Stomach (tissue), 19 donors: ENCODE measurements at places on chromosomes 11 and 22. TPM values are rescaled to one million over a fixed set of nuclear protein-coding genes. Genes with fewer than 3 reads are reported as not detected.
A peak's percentile ranks its signal among the peaks of the same experiment; 100 is the strongest.

GRCh38 chr11:75893251-75893650 is 78.2 kb downstream of the UVRAG start:
- no peak for DNase-seq

DNA sequence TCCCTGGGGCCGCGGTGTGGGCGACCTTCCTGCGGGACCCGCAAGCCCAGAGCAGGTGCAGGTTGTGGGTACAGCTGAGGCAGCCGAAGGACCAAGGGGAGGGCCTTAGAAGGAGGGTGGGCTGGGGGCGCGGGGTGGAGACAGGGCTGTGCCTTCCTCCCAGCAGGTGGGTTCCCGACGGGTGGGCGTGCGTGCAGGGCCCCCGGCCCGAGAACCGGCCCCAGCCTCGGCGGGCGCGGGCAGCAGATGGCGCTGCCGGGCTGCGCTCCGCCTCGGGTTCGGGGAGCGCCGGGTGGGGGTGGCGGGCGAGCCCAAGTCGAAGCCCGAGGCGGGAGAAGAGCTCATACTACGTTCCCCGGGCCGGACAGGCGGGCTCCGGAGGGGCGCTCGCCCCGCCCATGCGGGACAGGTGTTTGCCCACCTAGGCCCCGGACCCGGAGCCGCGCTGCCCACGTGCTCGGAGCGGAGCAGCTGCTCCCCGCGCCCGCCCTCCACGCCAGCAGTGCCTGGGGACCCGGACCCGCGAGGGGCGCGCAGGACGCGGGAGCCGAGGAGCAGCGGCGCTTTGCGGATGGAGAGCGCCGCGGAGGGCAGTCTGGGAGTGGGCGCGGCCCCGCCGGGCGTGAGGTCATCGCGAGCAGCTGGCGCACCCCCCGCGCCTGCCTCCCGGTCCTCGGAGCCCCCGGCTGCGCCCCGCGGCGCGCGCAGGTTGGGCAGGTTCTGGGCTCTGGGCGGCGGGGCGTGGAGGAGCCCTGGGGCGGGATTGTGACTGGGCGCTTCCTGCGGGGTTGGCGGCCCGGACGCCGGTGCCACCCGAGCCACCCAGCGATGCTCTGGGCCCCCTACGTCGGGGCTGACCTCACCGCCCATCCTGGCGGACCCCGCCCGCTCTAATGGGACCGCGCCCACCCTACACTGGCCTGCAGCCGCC is 25.3 kb downstream of the DUSP8 start:
- peak; percentile 91 for DNase-seq

- DNase-seq, result no peak
Observed at GRCh38 chr11:117407016-117407415, 79.4 kb downstream of the CEP164 start.

- DNase-seq, result peak; percentile 28
Observed at GRCh38 chr11:34840736-34841386, 75.3 kb downstream of the APIP start.

Gene C22orf31
- not detected for total RNA-seq

DNA sequence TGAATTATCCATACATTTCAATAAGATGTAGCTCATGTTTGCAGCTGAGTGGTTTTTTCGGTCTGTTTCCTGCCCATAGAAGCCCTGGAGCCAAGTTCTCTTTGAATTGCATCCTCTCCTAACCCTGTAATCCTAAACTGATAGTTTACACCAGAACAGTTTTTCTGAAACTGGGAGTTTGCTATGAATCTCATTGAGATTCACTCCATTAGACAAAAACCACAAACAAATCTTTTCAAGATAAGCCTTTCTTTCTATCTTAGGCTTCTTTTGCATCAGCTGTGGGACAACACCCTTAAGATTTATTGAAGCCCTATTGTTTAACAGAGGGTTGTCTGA is 324.8 kb downstream of the DYNC2H1 start:
- DNase-seq, result no peak

Gene APOL5
- total RNA-seq, result not detected

- no peak for DNase-seq
Observed at GRCh38 chr22:26816726-26817125, 159.3 kb downstream of the MIAT start.

Gene SAA1
- 2.7 TPM for total RNA-seq

DNA sequence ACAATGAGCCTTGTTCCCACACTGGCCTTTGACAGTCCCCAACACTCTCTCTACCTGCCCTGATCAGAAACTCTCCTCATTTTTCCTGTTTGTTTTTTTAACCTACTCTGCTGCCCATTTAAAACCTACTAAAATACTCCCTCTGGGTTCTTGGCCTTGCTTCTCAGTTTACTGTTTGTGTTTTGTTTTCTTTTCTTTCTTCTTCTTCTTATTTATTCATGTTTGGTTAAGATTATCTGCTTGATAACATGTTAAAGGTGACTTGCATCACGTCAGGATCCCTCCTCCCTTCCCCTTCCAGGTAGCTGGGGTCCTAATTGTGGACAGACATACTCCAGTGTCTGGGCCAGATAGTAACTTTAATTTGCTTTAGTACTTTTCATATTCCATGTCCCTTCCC is 95.0 kb upstream of the KCNA4 start:
- DNase-seq, result no peak

Gene MS4A1
- total RNA-seq, result 0.89 TPM

Gene TRIM49C
- total RNA-seq, result not detected

Gene RGL4
- not detected for total RNA-seq

DNA sequence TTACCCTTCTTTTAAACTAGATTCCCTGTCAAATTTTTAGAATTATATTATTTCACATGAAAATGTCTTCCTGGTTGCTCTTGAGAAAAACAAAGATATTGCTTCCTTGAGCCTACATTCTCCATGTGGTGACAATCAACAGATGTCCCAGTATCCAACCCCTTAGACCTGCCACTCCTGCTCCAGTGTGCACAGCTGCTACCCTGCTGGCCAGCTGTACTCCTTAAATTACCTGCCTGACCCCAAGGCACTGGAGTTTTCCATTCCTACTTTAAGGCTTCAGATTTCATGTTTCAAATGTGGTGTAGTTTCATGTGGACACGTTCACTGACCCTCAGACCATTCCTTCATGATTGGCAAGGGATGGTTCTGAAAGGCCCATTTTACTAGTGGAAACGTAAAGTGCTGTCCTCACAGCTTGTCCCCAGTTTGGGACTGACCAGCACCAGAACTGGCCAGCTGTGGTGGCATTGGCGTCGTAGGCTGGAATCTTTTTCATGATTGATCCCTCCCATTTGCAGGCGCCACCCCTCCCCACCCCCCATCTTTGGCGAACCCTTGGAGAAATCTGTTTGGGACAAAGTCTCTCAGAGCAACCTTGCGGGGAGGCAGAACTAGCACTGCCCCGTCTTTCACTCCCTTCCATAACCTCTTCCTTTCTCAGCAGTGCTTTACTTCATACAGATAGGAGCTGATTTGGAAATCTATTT is 123.5 kb downstream of the DBX1 start:
- no peak for DNase-seq

GRCh38 chr22:38618682-38619081 is 37.5 kb downstream of the FAM227A start:
- DNase-seq, result no peak

- DNase-seq, result peak; percentile 60
Observed at GRCh38 chr11:47987781-47988180, 7.4 kb downstream of the PTPRJ start.

DNA sequence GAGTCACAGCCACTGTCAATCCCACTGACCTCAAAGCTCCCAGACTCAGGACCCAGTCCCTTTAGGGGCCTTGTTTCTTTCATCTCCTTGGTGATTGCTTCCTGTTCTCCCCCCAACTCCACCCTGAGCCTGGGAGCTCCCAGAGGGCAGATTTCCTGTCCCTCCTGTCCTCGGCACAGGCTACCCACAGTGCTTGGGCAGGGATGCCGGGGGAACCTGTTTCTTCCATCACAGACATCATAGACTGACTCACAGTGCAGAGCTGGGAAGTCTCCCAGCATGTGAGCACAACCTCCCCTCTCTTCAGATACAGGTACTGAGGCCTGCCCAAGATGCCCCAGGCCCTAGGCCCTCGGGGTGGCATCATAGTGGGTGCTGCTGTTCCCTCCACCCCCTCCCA is 16.6 kb downstream of the TRIM29 start:
- DNase-seq, result no peak

DNA sequence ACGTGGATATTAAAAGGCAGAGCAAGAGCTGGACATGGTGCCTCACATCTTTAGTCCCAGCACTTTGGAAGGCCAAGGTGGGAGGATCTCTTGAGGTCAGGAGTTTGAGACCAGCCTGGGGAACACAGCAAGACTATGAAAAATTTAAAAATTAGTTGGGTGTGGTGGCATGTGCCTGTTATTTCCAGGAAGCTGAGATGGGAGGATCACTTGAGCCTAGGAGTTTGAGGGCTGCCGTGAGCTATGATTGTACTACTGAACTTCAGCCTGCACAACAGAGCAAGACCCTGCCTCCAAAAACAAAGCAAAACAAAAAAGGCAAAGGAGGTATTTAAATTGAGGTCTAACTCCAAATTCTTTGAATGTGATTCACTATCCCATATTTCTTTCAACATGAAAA is 23.5 kb downstream of the RDX start:
- DNase-seq, result no peak

DNA sequence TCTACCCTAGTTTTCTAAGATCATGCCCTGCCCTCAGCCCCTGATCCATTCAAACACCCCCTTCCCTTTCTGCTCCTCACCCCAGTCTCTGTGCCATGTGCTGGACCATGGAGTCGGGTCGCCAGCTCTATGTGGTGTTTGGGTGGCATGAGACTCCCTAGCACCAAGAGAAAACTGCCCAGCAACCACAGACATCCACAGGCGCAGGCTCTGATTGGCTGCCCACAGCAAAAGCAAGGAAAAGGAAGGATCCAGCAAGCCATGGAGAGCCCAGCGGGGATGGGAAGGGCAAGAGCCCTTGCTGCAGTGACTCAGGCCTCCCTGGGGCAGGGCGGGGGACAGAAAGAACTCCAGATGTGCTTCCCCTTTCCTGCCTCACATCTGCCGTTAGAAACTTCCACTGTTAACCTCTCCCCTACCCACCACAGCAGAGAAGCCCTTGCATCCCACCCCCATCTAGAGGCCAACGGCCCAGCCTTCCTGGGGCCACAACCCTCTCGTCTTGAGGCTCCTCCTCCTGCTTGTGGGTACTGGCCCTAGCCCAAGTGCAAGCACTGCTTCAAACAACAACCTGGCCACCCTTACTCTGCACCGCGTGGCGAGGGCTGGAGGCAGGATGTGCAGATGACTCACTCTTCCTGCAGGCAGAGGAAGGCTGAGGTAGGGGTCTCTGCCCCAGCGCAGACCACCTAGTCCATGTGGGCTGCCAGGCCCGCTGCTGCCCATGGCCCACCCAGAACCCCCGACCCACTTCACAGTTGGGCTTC is 9.7 kb upstream of the AHNAK start:
- DNase-seq, result peak; percentile 94

Gene PGA5
- 1,340 TPM for total RNA-seq

DNA sequence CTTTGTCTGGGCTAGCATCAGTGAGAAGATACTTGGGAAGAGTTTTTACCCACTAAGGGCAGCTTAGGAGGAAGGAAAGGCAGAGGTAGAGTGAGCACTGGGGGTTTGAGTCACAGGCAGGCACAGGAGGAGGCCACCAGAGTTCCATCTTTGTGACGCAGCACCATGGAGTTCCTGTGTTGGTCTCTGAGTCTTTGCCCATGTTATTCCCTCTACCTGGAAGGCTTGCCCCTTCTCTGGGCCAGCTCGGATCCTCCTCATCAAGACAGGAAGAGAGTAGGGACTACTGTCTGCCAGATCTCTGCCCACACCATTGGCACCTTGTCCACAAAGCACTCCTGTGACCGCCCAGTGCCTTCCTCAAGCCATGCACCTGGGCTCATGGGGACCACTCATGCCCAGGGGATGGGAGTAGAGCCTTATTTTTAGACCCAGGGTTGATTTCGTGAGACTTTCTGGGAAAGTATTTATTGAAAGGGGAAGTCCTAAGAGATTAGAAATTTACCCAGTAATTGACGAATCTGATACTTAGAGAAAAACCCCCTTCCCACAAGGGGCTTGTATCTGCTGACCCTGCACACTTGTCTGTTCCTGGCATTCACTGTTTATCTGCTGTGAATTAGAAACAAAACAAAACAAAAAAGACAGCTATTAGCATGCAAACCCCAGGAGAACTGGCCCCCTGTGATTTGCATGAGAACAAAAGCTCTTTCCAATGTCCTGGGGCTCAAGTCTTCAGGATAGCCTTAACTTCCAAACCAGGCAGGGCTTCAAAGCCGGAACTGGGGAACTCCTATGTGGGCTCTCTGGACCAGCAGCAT is 35.9 kb upstream of the MYEOV start:
- DNase-seq, result no peak

GRCh38 chr11:19714022-19714386 is 1.4 kb downstream of the NAV2 start:
- DNase-seq, result peak; percentile 51

- no peak for DNase-seq
Observed at GRCh38 chr11:68976563-68976962, 4.2 kb downstream of the MRGPRD start.

DNA sequence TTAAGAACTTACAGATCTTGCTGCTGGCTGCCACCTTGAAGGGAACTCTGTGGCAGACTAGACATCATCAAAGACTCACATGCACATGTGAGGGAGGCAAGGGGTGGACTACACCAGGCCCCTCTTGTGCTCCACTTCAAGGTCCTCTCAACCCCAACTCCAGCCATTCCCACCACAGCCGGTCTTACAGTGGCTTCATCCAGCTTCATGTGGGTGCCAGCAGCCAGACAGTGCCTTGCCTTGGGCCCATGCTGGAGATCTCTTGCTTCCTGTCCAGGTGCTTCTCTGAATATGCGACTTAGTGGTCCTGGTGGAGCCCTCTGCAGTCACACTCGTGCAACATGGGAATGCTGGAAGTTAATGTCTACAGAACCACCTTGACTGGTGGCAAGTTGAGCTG is 44.6 kb upstream of the WNT7B start:
- DNase-seq, result no peak

DNA sequence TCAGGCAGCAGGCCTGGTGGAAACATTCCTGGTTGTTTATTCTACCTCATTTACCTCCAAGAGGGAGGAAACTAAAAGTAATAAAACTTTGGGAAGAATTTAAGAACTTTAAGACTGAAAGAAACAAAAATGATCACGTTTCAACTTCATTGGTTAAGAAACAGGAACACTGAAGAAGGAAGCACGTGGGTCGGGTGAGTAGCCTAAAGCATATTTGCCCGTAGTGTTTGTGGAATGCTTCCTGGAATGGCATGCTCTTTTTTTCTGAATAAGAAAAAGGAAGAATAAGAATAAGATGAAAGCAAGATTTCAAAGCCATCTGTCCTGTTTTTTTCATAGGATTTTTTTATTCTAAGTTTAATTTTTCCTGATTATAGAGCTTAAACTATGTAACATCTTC is 83.1 kb downstream of the WNT11 start:
- no peak for DNase-seq

GRCh38 chr11:29485641-29486040 is 531.2 kb downstream of the KCNA4 start:
- DNase-seq, result no peak

Gene SHISAL1
- total RNA-seq, result 19.3 TPM

Gene TYR
- not detected for total RNA-seq

Gene ANAPC15
- total RNA-seq, result 15.2 TPM

- DNase-seq, result no peak
Observed at GRCh38 chr22:30014244-30014643, 66.0 kb upstream of the HORMAD2 start.

GRCh38 chr11:73157101-73158010 is 15.2 kb upstream of the FCHSD2 start:
- no peak for DNase-seq
